ENCODE measurements at places on chromosomes 3 and 15.

GRCh38 chr15:67157521-67158252 is 92.3 kb downstream of the SMAD3 start:
- DNase-seq = no peak

- no peak for DNase-seq
These were observed 249.3 kb upstream of the SOX14 start for GRCh38 chr3:137514853-137515252.

DNA sequence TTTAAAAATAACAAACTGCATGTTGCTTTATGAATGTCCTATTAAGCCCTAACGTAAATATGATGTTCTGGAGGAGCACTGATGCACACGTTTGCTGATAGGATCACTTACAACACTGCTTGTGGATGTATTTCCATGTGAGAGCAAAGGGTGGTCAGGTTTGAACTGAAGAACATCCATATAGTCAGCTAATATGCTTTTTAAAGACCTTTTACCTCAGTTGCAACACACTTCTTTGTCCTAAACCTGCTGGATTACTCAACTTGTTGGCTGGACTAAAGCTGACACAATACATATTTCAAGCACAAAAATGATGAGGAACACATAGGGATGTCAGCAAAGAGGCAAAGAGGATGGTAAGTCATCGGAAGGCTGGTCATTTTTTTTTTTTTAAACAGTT is 186.6 kb downstream of the TIGIT start:
- no peak for DNase-seq

- no peak for DNase-seq
These were observed 51.0 kb downstream of the REC114 start for GRCh38 chr15:73493922-73494321.

- DNase-seq = no peak
These were observed 196.4 kb downstream of the UACA start for GRCh38 chr15:70566989-70567388.

GRCh38 chr15:72732086-72732485 is 46.1 kb downstream of the BBS4 start:
- DNase-seq = no peak

- DNase-seq = no peak
These were observed 184.1 kb upstream of the GPR149 start for GRCh38 chr3:154614078-154614477.

DNA sequence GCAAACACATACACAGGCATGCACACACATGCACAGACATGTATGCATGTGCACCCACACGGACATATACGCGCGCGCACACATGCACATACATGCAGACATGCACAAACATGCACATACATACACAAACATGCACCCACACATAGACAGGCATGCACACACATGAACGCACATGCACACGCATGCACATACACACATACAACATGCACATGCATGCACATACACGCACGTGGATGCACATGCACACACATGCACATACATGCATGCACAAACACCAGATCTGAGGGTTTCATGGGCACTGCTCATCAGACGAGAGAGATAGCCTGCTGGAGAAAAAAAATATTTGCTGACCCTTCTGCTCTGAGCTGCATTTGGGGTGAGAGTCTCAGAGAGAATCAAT is 31.7 kb upstream of the NTRK3 start:
- DNase-seq = no peak

DNA sequence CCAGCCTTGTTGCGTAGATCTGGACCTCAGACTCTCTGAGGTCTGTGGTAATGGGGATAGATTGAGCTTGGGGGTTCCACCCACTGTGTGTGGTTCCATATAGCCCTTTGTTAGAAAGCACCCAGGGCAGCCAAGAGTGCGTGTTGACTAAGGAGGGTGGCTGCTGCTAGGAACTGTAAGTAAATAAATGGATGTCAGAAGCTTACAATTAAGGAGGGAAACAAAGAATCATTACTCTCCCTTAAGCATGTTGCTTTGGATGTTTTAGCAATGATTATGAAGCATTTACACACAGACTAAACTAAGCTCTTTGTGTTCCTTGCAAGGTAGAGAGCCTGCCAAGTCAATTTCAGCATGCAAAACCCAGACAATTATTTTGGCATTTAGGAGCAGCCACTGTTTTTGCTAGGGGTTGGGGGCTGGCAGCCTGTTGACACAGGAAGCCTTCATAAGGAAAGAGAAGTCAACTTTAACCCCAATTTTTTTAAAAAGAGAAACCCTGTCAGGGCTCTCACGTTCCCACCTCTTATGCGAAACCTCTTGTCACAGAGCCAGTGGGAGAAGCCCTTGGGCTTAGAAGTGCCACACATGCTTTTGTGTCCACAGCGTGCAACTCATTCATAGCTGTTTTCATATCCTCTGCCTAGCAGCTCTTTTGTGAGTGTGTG is 127.8 kb downstream of the CMSS1 start:
- DNase-seq = no peak

GRCh38 chr3:45684327-45684892 is 4.8 kb upstream of the SACM1L start:
- DNase-seq = no peak

GRCh38 chr15:68584756-68585573 is 6.2 kb downstream of the CORO2B start:
- DNase-seq = no peak

DNA sequence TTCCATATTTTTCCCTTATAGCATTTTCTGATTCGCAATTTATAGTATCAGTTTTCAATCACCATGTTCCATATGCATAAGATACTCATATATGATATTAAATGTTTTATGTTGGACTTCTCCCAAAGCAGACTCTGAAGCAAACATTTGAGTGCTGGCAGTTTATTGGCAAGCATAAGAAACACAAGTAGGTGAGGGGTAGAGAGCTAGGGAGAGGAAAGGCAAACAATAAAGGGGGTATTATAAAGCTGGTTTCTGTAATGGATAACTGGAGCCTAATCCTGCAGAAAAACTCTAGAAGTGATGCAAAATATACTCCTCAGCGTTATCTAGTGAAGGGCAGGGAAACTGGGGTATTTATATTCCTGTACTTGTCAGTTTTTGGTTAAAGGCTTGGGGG is 491.5 kb upstream of the TGFBR2 start:
- no peak for DNase-seq

DNA sequence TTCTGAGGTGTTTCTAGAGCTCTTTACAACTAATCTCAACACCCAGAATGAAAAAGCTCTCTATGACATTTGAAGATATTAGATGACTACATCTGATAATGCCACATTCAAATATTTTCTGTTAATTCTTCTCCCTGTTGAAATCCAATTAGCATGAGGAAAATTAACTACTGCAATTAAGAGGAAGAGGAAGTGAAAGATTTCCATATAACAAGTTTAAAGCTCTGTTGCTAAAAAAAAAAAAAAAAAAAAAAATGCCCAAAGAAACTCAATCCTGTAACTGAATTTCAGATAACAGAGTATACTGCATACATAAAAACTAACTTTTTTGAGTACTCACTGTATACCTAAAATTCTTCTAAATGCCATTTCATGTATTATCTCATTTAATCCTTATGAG is 109.8 kb downstream of the TNIK start:
- DNase-seq = no peak

DNA sequence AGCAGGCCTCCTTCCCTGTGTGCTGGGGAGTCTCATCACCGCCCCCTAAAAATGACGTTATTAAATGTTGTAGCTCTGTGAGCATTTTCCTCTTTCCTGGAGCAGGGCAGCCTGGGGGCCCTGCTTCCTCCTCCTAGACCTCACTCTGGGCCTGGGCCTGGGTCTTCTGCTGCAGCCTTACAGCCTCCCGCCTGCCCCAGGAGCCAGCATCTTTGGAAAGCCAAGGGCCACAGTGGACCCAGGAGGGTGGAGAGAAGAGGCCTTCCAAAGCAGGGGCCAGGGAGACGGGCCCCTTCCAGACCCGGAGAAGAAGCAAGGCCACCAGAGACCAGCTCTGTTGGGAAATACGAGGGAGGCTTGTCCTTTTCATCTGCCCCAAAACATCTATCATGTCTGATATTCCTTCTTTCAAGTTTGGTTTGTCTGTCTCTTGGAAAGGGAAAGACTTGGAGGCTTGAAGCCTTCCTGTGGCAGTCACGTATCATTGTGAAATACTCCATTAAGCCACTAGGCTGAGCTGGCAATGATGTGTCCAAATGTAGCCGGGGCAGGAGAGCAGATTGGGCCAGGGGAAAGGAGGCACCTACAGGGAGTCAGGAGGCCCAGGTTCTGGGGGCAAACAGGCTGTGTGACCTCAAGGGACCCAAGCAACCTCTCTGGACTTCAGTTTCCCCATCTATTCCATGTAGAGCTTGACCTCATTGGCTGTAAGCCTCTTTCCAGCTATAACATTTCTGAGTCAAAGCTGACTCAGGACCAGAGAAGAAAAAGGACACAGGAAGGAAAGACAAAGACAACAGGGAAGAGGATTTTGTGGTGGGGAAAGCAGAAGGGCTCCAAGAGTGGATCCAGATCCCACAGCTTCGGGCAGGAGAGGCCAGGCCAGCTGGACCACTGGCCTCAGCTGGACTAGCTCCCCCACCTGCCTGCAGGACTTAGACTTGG is 31.1 kb downstream of the CYP11A1 start:
- DNase-seq = no peak
